ENCODE measurements at places on chromosomes 16 and 17.

- no peak for DNase-seq
Measured at GRCh38 chr17:3977387-3977786, 13.2 kb upstream of the ATP2A3 start.

GRCh38 chr17:7557775-7558543, 591 bp upstream of the TNFSF13 start:
- DNase-seq: no peak

DNA sequence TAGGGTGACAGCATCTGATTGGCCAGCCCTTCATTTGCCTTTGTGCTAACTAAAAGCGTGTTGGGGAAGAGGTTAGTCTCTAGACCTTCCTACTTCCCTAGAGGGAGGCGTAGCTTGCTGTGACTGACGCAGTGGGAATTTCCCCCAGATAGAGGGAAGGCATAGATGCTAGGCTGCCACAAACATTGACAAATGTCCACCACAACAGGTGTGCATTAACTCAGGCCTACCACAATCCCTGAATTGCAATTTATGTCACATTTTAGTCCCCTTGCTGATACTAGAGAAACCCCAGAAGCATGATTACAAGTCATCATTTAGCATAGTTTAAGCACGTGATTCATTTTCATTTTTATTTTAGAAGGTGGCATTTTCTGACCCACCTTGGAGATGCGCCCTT, 76.3 kb upstream of the WSB1 start:
- DNase-seq: no peak

DNA sequence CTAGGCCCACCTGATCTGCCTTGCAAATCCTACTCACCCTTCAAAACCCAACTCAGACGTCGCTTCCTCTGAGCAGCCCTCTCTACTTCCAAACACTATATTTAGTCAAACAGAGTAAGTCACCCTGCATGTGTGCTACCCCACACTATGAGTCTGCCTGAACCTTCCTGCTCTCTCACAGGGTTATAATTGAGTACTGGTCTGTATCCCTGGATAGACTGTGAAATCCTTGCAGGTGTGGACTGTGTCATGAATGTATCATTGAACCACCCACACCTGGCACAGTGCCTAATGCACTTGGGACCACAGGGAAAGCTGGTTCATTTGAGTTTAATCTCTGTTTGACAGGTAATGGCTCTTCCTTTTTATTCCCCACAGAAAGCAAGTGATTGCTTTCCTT, 3.4 kb downstream of the FBXO39 start:
- DNase-seq: no peak

DNA sequence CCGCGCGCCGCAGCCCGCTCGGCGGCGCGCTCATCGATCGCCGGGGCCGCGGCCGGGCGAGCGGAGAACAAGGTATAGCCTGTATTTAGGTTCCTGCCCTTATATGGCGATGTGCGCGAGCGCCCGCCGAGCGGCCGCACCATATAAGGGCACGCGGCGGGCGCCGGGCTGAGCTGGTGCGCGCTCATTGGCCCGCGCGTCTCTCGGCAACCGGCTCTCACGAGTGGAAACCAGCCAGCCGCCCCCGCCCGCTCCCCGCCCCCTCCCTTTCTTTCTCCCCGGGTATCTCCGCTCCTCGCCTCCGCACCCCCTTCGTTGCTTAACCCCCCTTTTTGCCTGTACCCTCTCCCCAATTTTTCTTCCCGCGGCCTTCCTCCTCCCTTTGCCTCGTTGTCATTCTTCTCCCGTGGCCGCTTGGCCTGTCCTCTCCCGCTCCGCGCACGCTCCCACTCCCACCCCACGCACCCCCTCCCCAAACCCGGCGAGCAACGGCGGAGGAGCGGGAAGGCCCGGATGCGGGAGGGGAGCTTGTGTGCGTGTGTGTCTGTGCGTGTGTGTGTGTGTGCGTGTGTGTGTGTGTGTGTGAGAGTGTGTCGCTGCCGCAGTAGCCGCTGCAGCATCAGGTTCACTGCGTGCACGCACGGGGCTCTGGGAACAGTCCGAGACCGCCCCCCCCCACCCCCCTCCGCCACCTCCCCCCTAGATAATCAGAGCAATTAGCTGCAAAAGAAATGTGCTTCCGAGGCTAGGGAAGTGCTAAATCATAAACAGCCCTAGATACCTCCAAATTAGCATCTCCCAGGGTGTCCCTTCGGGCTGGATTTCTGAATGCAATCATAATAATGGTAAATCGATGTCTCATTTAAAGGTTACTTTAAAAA, 13.5 kb upstream of the CBX8 start:
- peak; percentile 51 for DNase-seq

DNA sequence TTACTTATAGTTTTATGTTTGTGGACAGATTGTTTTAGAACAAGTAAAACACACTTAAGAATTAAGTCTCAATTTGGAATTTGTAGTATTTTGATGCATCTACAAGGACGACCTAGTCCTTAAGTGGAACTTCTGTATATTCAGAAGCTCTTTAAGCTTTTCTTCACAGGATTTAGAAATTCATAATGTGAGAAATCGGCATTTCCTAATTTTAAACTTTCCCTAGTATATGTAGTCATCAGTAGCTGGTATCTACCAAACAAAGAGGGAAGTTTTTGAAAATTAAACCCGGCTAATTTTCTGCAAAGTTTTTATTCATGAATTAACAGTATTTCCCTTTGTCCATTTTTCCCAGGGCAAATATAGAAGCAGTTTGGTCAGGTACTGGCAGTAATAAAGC, 203.6 kb downstream of the CDRT15L2 start:
- no peak for DNase-seq

DNA sequence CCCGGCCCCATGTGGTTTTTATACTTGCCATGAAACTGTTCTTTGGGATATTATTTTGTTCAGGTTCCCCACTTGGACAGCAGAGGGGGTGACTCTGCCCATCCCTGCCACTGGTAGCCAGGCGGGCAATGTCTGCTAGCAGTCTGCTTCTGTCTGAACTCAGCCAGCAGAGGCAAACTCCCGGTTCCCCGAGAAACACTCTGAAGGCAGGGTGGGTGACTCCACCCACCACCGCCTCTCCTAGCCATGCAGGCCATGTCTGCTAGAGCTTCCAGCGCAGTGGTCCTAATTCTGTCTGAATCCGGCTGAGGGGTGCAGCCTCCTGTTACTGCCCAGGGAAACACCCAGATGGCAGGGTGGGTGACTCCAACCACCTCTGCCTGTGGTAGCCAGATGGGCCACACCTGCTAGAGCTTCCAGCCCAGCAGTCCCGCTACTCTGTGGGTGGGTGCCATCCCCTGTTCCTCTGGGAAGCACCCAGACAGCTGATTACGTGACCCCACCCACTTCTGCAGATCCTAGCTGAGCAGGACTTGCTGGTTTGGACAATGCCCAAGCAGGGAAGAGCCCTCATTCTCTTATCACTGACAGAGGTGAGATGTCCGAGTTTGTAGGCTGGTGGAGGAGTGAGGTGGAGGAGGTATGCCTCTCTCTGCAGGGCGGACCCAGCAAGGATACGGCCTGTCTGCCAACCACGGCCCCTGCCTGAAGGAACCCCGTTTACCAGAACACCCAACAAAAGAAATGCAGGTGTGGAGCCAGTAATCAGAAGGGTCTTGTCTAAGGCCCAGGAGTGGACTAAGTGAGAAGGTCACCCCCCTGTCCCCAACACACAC, 22.4 kb downstream of the NLRP1 start:
- no peak for DNase-seq

DNA sequence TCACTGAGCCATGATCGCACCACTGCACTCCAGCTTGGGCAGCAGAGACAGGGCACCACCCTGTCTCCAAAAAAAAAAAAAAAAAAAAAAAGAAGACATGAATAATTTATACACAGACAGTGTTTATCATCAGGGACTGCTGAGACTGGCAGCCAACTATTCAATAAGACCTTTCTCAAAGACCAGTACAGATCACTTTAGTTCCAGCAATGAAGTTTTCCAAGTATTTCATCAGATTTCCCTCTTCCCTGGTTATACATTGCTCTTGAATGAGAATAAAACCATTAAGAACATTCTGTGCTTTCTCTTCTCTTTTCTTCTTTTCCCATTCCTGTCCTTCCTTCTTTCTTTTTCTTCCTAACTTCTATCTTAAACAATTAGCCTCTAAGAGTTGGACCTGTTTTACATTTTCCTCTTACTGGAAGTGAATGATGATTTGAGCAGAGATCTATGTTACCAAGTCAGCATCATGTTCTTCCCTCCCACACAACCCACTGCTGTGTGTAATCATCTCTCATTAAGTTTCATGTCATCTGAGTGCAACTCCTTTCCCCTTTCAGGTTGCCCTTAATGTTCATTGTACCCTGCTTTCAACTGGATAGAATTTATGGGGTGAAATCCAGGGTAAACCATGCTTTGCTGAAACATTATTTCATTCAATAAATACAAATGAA, 35.9 kb upstream of the SMIM36 start:
- DNase-seq: no peak

- no peak for DNase-seq
Measured at GRCh38 chr16:3454093-3454492, 10.6 kb downstream of the NAA60 start.

Data from activated CD4-positive, alpha-beta T cell treated with anti-CD3 and anti-CD28 coated beads, Interleukin-2, amount 50 U/mL, for 24 hours (primary cell).